ENCODE measurements at places on chromosomes 5 and 9.

- DNase-seq: no peak
Observed at GRCh38 chr9:4725706-4726442, 15.1 kb downstream of the AK3 start.

GRCh38 chr9:85640425-85640824 lies 101.3 kb downstream of the AGTPBP1 start:
- no peak for DNase-seq

DNA sequence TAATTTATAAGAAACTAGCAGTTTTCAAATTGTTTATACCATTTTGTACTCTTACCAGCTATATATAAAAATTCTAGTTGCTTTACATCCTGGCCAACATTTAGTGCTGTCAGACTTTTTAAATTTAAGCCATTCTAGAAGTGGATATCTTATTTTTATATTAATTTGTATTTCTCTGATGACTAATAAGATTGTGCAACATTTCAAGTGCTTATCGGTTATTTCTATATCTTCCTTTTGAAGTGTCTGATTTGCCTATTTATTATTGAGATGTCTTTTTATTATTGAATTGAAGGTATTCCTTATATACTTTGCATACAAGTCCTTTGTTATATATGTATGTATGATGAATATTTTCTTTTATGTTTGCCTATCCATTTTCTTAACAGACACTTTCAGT lies 324.0 kb downstream of the ELAVL2 start:
- DNase-seq: no peak

DNA sequence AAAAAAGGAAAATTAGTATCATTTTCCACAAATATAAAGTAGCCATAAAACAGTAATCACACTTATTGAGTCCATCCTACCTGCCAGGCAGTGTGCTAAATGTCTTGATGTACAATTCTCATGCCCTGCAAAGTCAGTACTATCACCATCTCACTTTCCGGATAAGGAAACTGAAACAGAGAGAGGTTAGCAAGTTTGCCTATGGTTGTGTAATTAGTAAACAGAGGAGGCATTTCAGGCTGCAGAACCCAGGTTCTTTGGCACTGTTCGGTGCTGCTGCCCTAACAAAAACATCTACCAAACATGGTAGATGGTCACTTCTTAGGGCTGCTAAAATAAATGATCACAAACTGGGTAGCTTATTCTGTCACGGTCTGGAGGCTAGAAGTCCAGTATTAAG lies 22.6 kb downstream of the PLAC8L1 start:
- DNase-seq: no peak

GRCh38 chr5:14579246-14579645 lies 2.3 kb upstream of the OTULINL start:
- DNase-seq: no peak

DNA sequence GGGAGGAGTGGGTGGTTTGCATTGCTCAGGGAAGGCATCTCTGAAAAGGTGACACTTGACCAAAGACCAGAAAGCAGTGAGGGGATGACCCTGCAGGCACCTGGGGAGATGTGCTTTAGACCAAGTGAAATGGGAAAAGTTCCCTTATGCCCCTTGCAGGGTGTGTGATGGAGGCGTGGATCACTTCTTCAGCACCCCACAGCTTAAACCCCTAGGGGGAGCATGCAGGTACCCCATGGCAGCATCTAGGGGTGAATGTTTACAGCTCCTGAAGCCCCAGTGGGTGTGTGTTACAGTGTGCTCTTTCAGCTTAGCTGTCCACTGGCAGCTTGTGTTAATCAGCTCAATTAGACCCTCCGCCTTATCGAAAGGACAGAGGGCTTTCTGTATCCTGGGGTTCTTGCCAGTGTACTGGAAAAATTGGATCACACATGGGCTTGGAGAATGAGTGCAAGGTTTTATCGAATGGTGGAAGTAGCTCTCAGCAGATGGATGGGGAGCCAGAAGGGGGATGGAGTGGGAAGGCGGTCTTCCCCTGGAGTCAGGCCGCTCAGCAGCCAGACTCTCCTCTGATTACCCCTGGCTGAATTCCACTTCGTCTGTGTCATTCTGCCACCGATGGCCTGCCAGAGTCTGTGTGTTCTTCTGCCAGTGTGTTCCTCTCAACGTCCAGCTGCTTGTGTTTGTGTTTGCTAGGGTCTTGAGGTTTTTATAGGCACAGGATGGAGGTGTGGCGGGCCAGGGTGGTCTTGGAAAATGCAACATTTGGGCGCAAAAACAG lies 6.3 kb downstream of the BHMT2 start:
- no peak for DNase-seq

- no peak for DNase-seq
Observed at GRCh38 chr5:6372251-6373080, 5.9 kb downstream of the MED10 start.

DNA sequence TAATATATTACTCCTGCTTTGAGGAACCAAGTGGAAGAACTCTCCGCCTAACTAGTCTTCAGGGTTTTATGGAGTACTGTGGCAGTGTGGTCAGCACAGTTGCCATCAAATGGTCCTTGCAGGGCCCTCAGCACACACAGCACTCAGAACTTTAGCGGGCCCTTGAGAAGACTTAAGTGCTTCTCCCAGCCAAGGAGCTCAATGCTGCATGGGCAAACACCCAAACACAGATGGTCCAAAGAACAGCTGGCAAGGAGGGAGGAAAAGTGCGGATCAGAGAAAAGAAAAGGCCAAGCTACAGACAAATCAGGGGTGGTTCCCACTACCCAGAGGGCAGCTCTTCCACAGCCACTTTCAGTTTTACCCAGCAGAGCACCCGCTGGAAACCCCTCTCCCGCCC lies 98.6 kb downstream of the SPOCK1 start:
- no peak for DNase-seq

GRCh38 chr5:175677571-175677970 lies 19.7 kb downstream of the HRH2 start:
- no peak for DNase-seq

DNA sequence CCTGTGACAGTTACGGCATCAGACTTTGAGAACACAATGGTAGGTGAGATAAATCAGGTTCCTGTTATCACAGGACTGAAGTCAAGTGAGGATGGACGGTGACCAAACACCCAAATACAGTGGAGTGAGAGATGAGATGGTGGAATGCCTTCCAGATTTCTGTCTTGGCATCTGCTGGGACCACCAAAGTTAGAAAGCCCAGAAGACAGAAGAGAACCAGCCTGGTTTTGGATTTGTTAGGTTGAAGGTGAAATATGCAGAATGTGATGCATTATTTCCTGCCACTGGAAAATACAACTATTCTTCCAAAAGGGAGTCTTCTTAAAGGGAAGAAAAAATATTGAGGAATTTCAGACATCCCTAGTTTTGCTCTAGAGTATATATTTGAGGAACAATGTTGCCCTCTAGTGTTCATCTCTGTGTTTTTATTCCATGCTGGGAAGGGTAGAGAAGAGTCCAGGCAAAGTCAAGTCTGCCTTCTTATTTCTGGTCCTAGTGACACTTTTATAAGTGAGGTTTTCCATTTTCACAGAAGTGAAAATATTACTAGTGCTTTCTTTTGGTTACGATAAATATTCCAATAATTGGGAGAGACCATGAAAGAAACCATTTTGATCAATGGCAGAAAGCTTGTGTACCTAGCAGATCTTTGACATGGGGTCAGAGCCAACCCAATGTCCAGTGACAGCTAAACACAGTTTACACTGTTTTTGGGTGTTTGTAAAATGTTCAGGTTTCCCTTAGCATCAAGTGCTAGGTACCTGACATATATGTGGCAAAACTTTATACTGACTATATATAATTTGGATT lies 142.3 kb upstream of the ANKH start:
- peak; percentile 71 for DNase-seq

DNA sequence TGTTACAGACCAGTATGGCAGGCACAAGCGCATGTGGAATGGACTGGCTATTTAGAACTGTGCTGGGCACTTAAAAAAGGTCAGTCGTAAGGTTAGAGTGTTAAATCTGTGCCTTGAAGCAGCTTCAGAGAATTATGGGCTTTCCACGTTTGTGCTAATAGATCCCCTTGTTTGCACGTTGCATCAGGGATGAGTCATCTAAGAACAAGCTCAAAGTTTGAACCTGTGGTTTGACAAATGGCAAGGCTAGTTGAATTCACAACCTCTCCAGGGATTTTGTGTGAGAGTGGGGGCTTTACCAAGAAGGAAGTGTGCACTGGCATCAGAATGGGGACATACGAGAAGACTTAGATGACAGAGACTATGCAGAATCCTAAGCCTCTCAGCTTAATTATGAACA lies 249.6 kb downstream of the IRX1 start:
- no peak for DNase-seq

DNA sequence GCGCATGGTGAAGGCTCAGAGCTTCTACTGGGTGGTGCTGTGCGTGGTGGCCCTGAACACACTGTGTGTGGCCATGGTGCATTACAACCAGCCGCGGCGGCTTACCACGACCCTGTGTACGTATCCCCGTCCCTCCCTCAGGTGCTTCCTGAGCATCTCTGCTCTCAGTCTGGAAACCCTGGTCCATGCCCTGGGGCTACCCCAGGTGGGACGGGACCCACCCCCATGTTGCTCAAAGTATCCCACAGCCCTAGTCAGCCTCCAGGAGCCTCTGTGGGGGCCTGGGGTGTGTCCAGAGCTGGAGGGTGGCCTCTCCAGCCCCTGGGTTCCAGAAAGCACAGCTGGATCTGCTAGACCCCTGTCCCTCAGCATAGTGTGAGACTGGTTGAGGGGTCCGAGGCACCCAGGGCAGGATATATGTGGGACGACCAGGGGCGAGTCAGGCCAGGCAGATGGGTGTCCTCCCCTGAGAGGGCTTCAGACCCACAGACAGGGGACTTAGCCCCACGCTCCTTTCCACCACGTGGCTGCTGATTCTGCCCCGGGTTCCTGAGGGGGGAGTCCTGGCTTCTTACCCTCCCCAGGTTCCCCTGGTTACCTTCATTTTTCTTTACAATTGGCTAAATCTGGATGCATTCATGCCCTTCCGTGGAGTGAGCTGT lies 94.0 kb downstream of the CACNA1B start:
- no peak for DNase-seq

GRCh38 chr5:157308836-157309465 lies 43.0 kb downstream of the CYFIP2 start:
- DNase-seq: no peak

GRCh38 chr5:50759526-50760270 lies 93.3 kb downstream of the PARP8 start:
- no peak for DNase-seq

DNA sequence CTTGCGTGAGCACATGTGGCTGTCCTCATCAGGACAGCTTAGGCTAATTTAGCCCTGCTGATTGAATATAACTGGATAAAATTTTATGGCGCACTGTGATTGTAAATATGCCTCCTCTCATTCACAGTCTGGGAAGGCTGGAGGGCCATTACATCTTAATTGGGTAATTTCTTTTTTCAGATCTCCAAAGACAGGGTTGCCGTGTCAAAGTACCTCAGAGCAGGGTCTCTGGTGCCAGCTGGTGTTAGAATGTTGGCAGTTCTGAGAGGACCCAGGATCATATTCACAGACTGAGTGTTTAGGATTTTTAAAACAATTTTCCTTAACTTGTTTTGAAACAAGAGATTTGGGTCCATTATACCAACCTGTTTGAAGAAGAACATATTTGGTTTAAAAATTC lies 455.7 kb upstream of the TLE4 start:
- no peak for DNase-seq

DNA sequence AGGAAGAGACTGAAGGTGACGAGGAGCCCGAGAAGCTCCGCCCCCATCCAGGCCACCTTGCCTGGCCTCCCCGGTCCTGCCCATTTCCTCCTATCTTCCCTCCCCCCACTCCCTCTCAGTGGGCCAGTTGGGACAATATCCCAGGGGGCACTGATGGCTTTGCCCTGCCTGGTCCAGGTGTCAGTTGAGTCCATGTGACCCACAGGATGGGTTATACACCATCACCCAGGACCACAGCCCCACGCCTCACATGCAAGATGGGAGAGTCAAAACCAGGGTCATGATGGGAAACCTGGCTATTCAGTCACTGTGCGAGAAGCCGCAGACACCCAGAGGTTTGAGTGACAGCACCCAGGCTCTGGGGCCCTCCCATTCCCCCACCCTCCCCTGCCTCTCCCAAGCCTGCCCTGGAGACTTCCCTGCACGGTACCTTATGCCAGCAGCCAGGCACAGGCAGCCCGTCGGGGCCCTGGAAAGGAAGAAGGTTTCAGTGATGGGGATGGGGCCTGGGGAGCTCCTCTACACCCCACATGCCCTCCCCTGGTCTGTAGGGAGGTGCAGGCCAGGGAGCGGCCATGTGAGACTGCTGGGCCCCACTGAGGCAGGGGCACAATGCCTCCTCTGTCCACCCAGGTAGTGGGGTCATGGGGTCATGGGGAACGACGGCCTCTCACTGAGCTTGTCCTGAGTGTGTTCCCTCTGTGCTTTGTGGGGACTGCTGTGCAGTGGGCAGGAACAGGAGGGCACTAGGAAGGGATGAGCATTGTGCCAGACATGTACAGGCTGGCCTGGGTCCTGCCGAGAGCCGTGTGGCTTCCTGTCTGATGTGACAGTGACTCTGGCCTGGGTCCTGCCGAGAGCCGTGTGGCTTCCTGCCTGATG lies 6.3 kb upstream of the PHYKPL start:
- no peak for DNase-seq

GRCh38 chr5:174167080-174167910 lies 121.8 kb downstream of the NSG2 start:
- DNase-seq: no peak

DNA sequence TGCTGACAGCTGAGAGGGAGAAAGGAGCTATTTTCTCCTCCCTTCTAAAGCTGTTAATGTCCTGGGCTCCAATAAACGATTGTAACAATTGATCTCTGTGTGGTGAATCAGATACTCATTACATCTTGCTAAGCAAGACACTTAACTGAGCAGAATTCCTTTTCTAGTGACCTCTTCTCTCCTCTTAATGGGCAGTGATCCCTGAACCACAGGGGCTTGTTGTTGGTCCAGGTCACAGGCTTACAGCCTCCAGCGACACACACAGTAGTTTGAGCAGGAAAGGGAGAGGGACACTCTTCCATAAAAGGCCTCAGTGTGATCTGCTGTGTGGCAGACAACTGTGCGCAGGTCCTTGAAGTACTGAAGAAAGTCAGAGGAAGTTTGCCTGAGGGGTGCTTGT lies 58.5 kb upstream of the MYO10 start:
- DNase-seq: no peak

- DNase-seq: no peak
Observed at GRCh38 chr5:177040814-177041420, 18.4 kb downstream of the ZNF346 start.

- DNase-seq: no peak
Observed at GRCh38 chr9:100228352-100228869, 124.3 kb downstream of the TEX10 start.

- no peak for DNase-seq
Observed at GRCh38 chr9:95213117-95213516, 104.4 kb downstream of the FANCC start.

- no peak for DNase-seq
Observed at GRCh38 chr5:95471487-95471886, 80.3 kb downstream of the FAM81B start.

GRCh38 chr9:82606492-82607382 lies 456.2 kb downstream of the RASEF start:
- peak; percentile 25 for DNase-seq

- DNase-seq: no peak
Observed at GRCh38 chr5:14424011-14424685, 157.4 kb upstream of the OTULINL start.
